ENCODE measurements at places on chromosomes 2 and 18.

GRCh38 chr2:119304847-119305246 lies 61.8 kb downstream of the C2orf76 start:
- no peak for DNase-seq

- no peak for DNase-seq
Observed at GRCh38 chr2:50347358-50348044, 684.4 kb downstream of the NRXN1 start.

GRCh38 chr18:31233621-31234275 lies 71.1 kb upstream of the DSC1 start:
- peak; percentile 22 for DNase-seq

GRCh38 chr2:159904959-159905305 lies 106.9 kb upstream of the CD302 start:
- DNase-seq: no peak

- no peak for DNase-seq
Observed at GRCh38 chr2:126656431-126657147, 631 bp downstream of the GYPC start.

DNA sequence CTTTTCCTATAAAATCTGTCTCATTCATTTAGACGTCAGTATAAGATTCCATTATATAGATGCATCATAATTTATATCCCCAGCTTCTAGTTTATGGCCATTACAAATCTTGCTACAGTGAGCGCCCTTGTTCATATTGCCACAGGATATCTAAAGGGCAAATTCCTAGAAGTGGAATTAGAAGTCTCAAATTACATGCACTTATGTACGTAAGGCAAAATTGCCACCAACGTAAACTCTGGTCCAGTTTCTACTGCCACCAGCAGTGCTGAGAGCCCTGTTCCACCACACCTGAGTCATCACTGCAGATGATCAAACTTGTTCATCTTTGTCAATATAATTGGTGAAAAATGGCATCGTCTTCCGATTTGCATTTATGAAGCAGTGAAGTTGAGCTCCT lies 90.9 kb upstream of the ID2 start:
- DNase-seq: no peak

GRCh38 chr2:98931596-98931995 lies 4.4 kb downstream of the CRACDL start:
- no peak for DNase-seq

- no peak for DNase-seq
Observed at GRCh38 chr2:188944442-188944841, 29.7 kb upstream of the COL3A1 start.

DNA sequence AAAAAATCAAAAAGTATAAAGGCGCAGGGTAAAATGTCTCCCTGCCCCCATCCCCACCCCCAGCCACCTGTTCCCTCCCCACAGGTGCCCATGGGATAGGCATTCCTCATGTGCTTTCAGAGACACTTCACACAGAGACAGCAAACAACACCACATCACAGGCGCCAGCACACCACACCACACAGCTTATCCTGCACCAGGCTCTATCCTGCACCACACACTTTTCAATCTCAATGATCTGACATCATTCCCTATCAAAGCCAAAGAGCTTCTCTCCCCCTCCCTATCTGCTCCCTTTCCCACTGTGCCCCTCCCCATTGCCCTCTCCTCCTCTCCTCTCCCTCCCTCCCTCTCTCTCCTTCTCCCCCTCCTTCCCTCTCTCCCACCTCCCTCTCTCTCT lies 15.5 kb downstream of the FAM178B start:
- DNase-seq: no peak

DNA sequence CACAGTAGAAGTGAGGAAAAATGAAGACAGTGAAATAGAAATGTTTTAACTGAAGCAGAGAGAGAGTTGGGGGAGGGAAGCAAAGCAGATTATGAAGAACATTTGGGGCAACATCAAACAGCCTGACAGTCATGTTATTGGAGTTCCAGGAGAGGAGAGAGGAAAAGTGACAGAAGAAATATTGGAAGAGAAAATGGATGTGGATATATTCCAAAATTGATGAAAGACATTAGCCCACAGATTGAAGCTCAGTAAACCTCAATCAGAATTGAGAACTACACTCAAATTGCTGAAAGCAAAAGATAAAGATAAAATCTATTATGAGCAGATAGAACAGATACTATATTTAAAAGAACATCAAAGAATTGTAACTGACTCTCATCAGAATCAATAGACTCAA lies 90.8 kb downstream of the ARHGAP28 start:
- DNase-seq: no peak

DNA sequence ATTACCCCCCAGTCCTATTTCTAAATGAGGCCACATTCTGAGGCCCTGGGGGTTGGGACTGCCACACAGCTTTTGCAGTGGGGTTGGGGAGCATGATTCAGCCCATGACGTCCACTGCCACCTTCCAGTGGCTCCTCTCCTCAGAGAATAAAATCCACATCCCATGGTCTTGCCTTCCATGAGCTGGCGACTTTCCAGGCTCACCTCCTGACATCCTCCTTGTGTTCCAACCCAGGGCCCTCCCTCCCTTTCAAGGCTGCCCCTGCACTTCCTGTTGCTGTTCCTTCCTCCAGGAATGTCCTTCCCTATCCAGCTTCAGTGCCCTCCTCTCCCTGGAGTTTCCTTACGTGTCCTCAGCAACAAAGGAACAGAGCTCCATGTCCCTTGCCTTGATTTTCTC lies 187.3 kb upstream of the ID2 start:
- DNase-seq: no peak

DNA sequence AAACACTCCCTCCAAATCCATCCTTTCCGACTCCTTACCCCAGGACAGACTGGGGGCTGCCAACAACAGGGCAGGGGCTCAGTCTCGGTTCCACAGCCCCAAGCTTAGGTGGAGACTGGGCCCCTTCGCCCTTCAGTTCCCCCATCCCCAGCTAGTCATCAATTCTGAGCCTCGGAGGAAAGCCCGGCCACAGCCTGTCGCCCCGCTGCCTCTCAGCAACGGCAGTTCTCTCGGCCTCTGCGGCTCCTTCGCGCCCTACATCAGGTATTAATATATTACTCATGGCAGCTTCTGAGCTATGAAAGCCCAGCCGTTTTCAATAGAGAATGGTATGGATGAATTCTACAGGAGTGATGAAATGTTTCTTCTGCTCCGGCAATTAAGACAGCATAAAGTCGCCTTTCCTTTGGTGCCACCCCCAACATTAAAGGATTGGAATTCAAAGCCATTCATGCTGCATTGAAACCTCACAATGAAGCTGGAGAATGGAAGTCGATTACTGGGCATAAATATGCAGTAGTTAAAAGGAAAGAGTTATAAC lies 2.8 kb downstream of the HDAC4 start:
- DNase-seq: no peak

DNA sequence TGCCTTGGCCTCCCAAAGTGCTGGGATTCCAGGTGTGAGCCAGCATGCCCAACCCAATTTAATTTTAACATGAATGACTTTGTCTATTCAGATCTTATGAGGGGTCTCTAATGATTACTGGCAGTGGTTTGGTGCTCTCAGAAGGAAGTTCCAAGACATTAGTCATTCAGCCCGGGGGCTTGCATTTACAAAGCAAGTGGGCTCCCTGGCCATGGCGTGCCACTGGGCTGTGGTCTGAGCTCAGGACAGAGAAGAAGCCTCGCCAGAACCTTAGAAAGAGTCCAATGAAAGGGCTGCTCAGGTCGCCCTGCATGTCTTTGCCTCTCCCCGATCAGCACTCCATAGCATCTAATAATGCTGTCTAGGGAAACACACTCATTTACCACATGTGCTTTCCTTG lies 182.6 kb upstream of the CHAC2 start:
- DNase-seq: no peak

DNA sequence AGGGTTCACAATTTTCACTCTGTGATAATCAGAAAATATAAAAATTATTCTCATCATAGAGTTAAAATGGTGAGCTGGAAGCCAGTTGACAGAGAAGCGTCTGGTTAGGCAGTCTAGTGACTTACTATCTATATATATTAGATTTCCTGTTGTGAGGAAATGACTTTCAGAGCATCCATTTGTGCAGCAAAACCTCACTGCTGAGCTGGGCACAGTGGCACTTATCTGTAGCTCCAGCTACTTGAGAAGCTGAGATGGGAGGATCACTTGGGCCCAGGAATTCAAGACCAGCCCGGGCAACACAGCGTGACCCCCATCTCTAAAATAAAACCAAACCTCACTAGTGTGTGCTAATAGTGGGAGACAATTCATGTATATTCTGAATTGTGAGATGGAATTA lies 7.2 kb upstream of the KIAA2012 start:
- DNase-seq: no peak

DNA sequence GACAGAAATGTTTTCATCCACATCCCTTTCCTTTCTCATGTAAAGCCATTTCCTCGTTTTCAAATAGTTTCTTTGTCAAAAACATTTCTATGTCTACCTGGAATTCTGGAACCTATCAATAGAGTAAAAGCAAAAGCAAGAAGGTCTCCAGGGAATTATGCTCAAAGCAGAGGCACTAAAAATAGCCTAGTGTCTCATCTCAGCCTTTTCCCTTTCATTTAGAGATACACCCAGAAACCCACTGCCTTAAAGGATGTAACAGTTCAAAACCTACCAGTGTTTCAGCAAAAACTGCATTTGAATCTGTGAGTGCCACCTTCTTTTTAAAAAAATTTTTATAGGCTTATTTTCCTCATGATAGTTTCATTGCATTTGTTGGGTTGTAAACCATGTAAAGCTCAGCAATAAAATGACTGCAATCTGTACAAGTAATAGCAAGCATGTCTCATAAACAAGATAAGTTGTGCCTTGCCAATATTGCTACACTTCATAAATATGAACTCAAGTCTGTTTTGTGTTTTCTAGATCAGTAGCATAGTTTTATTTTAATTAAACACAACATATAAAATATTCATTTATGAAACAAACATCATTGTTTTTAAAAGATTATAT lies 927.3 kb upstream of the ACVR2A start:
- no peak for DNase-seq

- DNase-seq: no peak
Observed at GRCh38 chr2:20604401-20604911, 46.4 kb downstream of the HS1BP3 start.

DNA sequence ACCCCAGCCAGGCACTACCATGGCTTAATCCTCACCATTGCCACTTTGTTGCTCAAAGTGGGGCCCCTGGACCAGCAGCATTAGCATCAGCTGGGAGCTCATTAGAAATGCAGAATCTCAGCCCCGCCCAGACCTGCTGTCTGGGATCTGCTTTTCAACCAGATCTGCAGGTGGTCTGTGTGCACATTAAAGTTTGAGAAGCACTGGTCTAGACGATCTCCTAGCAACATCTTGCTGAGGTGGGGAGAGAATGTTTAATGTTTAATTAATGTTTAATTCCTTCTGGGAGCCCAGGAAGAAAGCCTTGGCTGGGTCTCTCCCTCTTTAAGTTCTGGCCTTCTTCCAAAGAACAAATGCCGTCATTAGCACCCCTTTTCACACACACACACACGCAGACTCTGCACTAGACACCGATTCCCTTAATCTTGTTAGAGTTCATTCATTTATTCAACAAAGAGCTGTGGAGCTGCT lies 53.7 kb downstream of the EDAR start:
- DNase-seq: no peak

GRCh38 chr2:182481676-182482075 lies 54.8 kb upstream of the PDE1A start:
- no peak for DNase-seq

DNA sequence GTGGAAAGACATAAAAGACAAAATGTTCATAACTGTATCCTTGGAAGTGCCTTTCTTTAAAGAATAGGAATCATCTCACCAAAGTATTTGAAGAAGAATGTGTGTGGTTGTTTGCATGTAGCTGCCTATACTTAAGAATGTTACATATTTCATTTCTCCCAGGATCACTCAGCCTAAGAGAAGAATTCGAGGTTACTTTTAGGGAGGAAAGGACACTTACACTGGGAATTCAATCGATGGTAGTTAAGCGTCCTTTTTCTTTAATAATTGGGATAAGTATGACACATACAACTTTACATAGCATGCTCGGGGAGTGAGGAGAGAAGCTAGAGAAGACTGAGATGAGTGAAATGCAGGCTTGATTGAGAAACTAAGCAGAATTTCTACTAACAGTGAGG lies 22.0 kb upstream of the CYP1B1 start:
- DNase-seq: no peak

DNA sequence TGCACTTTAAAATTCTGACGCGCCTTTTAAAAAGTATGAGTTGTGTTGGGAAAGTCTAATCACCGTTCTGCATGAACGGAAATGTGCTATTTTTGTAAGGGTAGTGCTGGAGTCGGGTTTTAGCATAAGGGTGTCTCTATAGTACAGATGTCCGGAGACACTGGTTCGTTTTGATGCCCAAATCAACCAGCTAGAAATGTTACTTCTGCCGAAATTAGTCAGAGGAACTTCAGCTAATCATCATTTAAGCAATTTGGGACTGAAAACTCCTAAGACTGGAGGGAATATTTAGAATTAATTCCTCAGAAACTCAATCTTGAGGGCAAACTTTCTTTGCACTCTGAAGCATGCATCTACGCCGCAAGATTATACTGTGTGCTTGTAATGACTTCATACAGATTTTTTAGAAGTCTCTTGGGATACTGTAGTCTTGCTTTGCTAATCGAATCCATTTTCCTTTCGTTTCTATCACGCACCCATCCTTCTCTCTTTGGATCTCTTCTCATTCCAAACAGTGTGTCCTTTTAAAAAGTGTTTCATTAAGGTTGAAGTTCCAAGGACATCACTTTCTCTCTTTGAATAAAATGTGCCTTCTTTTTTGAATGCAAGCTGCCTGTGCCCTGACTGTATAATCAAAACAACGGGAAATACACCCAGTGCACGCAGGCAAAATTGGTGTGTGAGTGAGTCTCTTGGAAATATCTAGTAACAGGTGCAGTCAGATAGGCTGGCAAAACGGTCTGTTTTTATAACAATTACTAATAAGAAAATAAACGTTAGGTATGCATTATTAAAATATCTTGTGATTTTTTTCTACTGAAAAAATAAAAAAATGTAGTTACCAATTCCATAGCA lies 270.9 kb upstream of the TCF4 start:
- DNase-seq: no peak

DNA sequence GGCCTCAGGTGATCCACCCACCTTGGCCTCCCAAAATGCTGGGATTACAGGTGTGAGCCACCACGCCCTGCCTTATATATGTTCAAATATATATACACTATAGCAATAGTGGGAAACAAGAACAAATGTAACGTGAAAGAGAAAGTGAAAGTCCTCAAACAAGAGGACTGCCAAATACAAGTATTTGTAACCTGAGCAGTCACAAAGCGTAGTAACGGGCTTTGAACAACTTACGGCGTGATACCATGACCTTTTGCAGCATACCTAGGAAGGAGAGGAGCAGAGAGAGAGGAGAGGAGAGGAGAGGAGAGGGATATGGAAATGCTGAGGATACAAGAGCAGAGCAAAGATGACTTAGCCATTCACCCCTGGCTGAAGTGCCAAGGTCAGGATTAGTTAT lies 113.8 kb upstream of the RGPD4 start:
- no peak for DNase-seq

- DNase-seq: no peak
Observed at GRCh38 chr2:212531499-212531898, 7.1 kb downstream of the ERBB4 start.
